ENCODE measurements at places on chromosomes 1 and 21.

GRCh38 chr21:19237608-19238007, 834.0 kb upstream of the TMPRSS15 start:
- no peak for DNase-seq

DNA sequence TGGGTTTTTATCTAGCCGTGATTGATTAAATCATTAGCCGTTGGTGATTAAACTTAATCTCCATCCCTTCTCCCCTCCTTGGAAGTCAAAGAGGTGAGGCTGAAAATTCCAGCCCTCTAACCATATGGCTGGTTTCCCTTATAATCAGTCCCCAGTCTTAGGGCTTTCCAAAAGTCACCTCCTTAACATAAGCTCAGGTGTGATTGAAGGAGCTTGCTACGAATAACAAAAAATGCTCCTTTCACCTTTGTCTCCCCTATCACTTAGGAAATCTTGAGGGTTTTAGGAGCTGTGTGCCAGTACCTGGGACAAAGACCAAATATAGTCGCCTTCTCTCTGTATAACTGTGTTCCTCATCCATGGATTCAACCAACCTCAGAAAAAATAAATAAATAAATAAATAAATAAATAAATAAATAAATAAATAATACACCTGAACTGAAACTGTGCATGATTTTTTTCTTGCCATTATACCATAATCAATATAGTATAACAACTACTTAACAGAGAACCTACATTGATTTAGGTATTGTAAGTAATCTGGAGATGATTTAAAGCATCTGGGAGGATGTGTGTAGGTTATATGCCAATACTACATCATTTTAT, 82.2 kb downstream of the PAPPA2 start:
- DNase-seq: no peak

- DNase-seq: no peak
Measured at GRCh38 chr1:3524556-3525203, 70.2 kb downstream of the ARHGEF16 start.

GRCh38 chr1:233671286-233671685, 57.4 kb downstream of the KCNK1 start:
- DNase-seq: no peak

- DNase-seq: no peak
Measured at GRCh38 chr1:84711121-84711520, 20.9 kb upstream of the SSX2IP start.

- peak; percentile 71 for DNase-seq
Measured at GRCh38 chr1:236489710-236490377, 33.9 kb upstream of the LGALS8 start.

- DNase-seq: no peak
Measured at GRCh38 chr1:26278303-26278702, 1.6 kb upstream of the SH3BGRL3 start.

DNA sequence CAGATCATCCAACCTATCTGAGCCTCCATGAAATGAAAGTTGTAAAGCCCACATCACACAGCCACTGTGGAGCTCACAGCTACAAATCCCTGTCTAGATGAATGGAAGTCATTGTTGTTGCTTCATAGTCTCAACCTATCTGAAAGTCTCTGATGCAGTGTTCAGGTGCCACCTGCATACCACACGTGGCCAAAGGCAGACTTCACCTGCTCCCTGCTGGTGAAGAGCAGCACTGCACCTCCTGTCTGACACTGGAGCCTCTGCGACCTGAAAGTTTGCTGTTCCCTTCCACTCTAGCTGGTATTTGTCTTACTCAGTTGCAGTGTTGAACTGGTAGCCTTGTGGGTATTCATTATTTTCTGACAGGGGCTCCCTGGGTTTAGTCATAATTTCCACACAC, 18.4 kb downstream of the LORICRIN start:
- DNase-seq: peak; percentile 54

DNA sequence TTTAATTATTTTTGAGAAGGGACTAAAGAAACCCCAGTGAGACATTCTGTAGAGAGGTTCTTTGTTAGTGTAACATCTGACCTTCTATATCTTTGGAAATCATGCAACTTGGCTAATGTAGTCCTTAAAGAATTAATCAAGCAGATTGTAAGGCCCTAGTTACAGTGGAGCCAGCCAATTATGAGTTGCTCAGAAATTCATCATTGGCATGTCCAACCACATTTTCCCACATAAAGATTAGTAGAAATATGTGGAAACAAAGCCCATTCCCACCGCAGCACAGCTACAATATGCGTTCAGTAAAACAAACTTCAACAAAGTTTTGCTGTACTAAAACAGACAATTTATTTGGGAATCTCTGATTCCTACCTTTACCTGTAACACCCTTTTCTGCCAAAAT, 27.8 kb downstream of the WNT2B start:
- DNase-seq: no peak

GRCh38 chr1:151611288-151611790, 511 bp upstream of the SNX27 start:
- no peak for DNase-seq

- DNase-seq: no peak
Measured at GRCh38 chr1:72278461-72278860, 3.9 kb downstream of the NEGR1 start.

GRCh38 chr1:113793878-113794834, 18.1 kb downstream of the RSBN1 start:
- DNase-seq: no peak

DNA sequence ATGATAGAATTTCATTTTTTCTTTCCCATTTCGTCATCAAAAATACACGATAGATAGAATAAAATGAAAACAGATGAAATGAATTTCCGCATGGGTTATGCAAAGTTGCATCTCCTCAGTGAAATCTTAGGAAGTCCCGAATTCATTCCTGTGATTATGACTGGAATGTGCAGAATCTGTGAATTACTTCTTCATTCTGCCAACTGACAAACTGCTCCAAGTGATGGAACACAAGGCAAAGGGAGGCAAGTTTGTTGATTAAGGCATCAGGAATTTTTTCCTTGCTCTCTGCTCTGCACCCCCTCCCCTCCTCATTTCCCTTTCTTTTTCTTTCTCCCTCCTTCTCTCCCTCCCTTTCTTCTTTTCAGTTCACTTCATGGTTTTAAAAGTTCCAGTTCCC, 37.0 kb upstream of the ADGRL4 start:
- DNase-seq: no peak

- no peak for DNase-seq
Measured at GRCh38 chr1:51517361-51518032, 1.6 kb downstream of the EPS15 start.

GRCh38 chr1:110370827-110371226, 20.0 kb downstream of the SLC16A4 start:
- no peak for DNase-seq

DNA sequence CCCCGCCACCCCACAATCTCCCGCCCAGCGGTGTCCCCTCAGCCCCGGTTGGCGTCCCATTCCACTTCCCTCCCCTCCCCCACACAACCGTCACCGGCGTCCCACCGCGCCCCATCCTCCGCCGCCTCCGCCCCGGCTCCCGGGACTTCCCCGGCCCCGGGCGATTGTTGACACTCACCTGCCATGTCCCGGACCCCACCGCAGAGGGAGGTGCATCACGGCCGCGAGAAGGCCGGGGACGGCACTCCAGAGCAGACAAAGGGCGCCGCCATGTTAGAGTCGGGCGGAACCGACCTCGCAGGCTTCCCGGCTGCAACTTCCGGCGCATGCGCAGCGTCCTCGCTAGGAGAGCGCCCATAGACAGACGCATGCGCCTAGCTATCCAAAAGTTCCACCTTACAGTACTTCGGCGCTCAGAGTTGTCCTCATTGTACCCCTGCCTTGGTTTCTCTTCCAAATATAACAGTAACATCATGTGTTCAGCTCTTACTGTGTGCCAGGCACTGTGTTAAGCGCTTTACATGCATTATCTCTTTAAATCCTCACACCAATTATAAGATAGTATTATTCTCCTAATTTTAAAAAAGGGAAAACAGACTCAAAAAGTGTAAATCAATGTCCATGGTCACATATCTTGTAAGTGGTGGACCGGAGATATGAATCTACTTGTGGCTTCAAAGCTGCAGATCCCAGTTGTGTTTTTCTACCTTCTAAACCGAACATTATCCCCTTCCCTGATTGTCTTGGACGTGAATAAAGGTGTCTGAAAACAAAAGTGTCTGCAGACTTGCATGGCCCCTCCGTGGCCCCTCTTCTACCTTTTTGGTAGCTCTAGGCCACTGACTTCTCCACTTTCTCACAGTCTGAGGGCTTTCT, at the start of gene ZBTB17:
ZBTB17 (minus strand) TSS at position 297 of the 876 bp plus-strand sequence. CDS start 27,606 bp downstream, outside the sequence.
- peak; percentile 97 for DNase-seq

DNA sequence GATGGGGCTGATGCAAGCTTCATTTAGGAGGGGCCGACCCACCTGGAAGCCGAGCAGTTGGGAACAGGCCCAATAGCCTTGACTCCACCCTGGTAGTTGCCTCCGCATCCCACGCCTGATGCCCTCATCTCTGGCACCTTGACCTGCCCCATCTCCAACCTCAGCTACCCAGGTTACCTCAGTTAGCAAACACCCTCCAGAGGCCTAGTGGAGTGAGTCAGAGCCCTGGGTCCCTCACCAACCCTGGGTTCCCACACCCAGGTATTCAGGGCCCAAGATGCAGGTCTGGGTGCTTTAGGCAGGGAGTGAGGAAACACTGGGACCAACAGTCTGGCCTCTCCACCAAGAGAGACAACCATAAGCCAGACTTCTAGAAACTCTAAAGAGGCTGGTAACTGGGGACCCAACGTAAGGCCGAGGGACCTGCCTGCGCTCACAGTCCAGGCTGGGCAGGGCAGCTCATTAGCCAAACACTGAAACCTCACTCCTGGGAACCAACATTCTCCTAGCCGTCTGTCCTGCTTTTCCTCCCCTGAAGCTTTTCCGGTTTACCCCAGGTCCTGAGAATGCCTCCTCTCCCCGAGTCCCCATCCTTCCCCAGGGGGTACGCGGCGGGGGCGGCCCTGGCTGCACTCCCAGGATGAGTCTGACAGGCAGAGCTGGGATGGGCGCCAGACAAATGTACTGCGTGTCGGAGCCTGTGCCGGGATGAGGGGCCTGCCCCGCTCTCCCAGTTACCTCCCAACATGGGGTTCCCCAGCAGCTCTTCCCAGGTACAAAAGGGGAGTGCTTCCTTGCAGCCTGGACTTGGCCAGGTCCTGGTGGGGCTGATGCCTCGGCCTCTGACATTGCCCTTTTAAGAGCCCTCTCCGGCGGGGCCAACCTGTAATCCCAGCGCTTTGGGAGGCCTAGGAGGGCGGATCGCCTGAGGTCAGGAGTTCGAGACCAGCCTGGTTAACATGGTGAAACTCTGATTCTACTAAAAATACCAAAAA, 8.9 kb upstream of the CELSR2 start:
- DNase-seq: no peak

DNA sequence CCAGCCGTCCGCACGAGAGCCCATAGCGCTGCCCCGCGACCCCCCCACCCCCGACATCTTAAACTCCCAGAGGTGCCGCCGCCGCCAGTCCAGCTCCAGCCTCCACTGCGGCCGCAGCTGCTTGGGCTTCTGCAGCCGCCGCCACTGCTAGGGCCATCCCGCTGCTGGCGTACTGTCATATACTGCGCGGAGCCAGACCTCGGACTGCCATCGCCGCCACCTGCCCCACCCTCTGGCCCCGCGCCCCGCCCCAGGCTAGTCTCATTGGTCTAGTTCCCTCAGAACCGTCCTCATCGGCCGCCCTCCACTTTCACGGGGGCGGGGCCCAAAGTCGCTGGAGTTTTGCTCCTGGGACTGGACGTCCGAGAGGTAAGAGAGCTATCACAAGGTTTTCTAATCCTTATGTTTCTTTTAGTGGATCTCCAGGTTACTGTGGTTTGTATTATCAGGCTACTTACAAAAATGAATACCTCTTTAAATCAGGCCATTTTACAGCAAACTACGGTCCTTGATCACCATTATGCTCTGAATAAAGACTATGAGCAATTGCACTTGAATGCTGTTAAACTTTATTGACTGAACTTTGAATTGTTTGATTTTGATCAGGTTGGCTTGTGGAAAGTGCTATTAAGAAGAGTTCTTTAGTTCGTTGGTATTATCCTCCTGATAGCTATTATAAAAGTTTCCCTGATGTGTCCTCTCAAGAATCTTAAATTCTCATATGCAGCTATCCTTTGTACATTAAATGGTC, 2.8 kb upstream of the CD1D start:
- peak; percentile 87 for DNase-seq

GRCh38 chr1:44267438-44267837, 54.2 kb downstream of the DMAP1 start:
- peak; percentile 39 for DNase-seq

GRCh38 chr1:13967707-13968106, 267.7 kb downstream of the PRDM2 start:
- no peak for DNase-seq

Data from HEK293T (cell line).